ENCODE measurements at places on chromosomes 6 and 20. TPM values are rescaled to one million over a fixed set of nuclear protein-coding genes. Genes with fewer than 3 reads are reported as not detected.

The TTI1 gene
- 11.4 TPM for total RNA-seq

The PROKR2 gene
- total RNA-seq, result not detected

The CTAGE9 gene
- not detected for total RNA-seq

The SLC12A5 gene
- 1.3 TPM for total RNA-seq

The TBX18 gene
- total RNA-seq, result not detected

The PRICKLE4 gene
- total RNA-seq, result not detected

The SLC17A2 gene
- not detected for total RNA-seq

The GPR6 gene
- total RNA-seq, result not detected

The CTNNBL1 gene
- 31.1 TPM for total RNA-seq

The EPHA7 gene
- not detected for total RNA-seq

The MUC22 gene
- not detected for total RNA-seq

The ID1 gene
- 24.2 TPM for total RNA-seq

The RBBP8NL gene
- total RNA-seq, result not detected

The IRAK1BP1 gene
- 0.52 TPM for total RNA-seq

The SIRPD gene
- total RNA-seq, result 0.28 TPM

The TCF15 gene
- not detected for total RNA-seq

Data from CD4-positive, alpha-beta T cell (primary cell).